ENCODE measurements at places on chromosomes 4 and X.

- no peak for DNase-seq
Observed at GRCh38 chr4:24856586-24856985, 56.3 kb downstream of the CCDC149 start.

DNA sequence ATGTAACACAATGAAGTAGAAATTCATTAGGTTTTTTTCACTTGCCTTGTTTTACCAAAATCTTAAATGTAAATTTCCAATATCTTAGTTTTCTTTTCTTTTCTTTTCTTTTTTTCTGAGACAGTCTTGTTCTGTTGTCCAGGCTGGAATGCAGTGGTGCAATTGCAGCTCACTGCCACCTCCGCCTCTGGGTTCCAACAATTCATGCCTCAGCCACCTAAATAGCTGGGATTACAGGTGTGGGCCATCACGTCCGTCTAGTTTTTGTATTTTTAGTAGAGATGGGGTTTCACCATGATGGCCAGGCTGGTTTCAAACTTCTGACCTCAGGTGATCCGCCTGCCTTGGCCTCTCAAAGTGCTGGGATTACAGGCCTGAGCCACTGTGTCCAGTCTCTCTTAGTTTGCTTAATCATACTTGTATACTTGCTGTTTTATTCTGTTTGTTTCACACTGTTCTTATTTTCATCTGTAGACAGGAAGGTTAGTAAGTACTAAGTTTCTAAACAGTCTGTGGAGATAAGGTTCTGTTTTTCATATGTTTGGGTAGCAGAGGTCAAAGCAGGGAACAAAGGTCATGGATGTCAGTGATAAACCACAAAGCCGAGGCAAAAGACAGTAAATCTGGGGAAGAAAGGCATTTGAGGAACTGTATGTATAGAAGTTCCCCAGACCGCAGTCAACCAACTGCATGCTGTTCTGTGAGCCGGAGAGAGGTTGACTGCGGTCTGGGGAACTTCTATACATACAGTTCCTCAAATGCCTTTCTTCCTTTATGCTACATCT lies 129.1 kb downstream of the CBR4 start:
- no peak for DNase-seq

- no peak for DNase-seq
Observed at GRCh38 chr4:159126716-159127115, 23.8 kb downstream of the RAPGEF2 start.

DNA sequence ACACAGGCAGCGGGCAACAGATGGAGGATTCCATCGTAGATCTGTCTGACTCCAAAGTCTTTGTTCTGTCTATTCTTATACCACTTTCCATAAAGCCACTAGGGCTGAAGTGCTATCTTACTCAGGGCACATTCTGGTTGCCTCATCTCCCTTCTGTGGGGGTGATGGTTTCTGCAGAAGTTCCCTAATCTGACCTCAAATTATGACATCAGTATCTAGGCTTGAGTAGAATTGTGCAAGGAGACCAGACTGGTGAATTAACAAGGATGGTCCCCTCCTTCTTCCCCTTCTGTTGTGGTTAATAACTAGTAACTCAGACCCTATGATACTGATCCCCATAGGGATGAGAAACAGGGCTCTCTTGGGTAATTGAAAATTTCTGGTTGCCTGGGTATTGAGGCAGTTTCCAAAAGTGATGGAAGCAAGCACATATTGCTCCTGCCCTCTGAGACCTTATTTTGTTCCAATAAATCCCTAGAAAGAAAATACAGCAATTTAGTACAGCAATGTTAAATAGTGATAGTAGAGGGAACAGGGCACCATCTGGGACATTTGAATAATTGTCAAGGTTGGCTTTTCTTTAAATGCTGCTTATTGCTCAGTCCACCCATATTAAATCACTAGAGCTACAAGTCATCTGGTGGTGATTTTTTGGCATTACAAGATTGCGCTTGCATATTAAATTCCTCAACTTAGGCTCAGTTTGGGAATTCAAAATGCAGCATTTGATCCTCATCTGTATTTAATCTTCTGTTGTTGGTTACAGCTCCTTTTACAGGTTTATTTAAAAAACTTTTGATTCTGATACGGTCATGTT lies 57.3 kb upstream of the AP1S2 start:
- no peak for DNase-seq

DNA sequence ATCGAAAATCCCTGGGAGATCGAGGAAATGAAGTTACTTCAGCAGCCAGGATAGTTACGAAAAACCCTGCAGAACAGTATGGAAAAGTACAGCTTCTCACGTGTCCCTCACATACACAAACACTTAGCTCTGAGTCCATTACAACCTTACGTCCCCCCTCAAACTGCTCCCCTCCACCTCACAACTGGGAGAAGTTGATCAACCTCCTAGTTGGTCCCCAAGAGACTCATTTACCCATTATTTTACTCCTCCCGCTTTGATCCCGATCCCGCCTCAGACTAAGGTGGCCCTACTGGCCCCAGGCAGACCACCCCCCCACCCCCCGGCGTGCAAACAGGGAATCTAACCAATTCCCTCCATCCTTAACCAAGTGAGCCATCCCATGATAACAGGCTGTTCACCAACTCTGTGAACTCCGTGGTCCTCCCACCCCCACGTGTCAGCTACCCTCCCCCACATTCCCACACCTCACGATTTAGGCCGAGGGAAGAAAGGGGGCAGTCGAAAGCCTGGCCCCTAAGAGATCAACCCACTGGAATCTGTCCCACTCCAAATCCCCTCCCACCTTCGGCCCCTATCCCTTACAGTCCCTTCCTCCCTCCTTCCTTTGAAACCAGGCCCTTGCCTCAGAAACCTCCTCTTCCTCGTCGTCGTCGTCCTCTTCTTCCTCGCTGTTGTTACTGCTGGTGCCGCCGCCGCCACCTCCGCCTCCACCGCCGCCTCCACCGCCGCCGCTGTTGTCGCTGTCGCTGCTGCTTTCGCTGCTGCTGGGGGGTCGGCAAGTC lies 755 bp downstream of the ANKRD17 start:
- DNase-seq, result no peak

GRCh38 chr4:184461711-184462441 lies 12.5 kb downstream of the IRF2 start:
- DNase-seq, result no peak

- no peak for DNase-seq
Observed at GRCh38 chr4:38710053-38710452, 46.1 kb downstream of the KLF3 start.

GRCh38 chr4:78056265-78057129 lies 626 bp upstream of the FRAS1 start:
- no peak for DNase-seq

DNA sequence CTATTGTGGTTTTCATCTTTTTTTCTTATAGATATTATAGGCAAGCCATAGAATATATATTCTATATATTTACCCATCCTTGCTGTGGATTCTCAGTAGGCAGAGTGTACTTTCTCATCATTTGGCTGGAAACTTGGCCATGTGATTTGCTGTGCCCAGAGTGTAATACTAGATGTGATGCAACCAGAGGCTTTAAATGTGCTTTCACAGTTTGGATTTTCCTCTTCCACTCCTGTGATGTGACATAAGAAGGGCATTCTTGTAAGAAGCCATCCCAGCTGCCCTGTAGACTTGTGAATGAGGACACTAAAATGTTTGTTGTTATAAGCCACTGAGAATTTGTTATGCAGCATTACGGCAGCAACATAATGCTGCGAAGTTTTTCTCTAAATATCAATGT lies 10.4 kb upstream of the HPGDS start:
- no peak for DNase-seq

DNA sequence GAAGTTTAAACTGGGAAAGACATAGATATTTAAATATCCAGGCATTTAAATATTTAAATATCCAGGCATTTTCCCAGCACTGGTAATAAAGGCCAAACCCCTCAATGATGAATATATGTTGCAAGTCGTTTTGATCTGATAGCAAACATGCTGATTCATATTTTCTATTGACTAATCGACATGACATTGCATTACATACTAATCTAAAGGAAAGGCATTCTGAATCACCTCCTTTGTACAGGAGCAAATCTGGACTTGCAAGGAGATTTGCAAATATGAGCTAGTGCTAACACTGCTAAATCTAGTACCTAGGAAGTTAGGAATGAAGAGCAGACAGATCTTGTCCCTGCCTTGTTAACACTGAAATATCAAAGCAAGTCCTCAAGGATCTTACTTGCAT lies 207.3 kb downstream of the SLC7A11 start:
- no peak for DNase-seq

DNA sequence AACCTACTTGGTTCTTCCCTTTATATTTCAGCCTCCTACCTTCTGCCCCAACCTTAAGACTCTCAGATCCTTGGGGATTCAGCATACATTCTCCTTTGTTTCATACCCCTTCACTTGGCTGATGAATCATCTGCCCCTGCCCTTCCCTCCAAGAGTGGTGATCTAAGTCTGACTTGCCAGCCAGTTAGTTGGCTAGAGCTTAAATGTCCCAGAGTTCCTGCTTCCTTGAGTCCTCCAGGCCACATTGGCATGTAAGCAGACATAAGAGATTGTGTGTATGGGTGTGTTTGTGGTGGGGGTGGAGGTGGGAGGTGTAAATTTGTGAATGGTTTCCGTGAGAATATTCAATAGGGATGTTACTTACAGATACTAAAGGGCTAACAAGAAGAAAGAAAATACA lies 3.7 kb upstream of the TEX13D start:
- DNase-seq, result no peak

DNA sequence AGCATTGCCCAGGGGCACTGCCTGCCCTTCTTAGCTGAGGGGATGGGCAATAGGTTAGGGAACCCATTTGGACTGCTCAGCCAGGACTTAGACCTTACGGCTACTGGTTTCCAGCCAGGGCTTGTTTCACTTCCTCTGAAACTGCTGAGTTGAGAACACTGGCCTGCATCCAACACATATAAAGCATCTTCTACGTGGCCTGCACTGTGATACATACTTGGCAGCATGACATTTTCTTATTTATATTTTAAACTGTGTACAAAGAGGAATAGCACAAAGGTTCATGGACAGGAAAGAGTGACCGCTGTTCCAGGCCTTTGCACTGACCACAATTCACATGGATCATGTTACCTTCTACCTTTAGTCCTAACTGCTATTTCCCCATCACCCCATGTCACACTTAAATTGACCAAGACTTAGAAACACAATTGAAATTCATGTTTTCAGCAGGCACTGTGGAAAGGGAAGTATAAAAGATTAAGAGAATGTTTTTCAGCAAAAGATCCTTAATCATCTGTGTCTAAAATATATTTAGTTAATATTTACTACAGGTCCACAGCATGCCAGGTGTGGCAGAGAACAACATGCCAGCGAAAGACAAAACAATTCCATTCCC lies 43.7 kb downstream of the NLGN4X start:
- no peak for DNase-seq

- no peak for DNase-seq
Observed at GRCh38 chrX:24025741-24026403, 1.1 kb downstream of the KLHL15 start.

DNA sequence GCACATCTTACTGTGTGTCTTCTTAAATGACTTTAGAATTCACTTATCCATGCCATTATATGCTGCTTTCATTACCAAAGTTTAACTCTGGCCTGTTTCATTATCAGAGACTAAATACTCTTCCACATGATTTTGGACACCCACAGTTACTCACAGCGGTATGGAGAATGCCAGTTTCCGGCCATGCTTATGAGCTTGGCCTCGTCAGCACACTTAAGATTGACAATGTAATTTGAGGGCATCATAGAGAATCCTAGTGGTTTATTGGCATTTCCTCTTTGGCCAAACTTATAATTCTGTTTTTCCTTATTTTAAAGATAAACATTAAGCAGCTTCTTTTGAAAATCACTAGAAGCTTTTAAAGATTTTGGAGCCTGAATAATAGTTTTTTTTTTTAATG lies 104.5 kb downstream of the IRF2 start:
- no peak for DNase-seq

DNA sequence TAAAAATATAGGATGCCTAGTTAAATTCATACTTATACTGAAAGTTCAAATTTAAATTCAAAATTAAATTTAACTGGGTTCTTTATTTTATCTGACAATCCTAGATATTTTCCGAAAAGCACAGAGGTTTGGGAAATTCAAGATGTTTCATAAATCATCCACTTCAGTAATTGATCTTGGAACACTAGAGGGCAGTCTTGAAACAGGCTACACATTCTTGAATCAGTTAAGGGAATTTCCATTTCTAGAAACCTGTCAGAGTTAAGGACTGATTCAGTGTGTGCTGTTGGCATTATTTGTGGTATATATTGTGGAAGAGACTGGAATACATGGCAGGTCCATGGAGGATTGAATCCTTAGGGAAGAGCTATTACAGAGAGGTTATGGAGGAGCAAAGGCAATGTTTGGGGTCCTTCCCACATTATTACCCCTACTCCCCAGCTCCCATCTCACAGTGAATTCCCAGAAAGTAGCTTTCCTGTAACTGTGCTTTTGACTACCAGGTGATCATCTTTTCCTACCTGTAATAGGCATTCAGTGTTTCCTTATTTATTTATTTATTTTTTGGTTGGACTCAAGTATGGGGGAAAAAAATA lies 92.9 kb downstream of the EGF start:
- no peak for DNase-seq

DNA sequence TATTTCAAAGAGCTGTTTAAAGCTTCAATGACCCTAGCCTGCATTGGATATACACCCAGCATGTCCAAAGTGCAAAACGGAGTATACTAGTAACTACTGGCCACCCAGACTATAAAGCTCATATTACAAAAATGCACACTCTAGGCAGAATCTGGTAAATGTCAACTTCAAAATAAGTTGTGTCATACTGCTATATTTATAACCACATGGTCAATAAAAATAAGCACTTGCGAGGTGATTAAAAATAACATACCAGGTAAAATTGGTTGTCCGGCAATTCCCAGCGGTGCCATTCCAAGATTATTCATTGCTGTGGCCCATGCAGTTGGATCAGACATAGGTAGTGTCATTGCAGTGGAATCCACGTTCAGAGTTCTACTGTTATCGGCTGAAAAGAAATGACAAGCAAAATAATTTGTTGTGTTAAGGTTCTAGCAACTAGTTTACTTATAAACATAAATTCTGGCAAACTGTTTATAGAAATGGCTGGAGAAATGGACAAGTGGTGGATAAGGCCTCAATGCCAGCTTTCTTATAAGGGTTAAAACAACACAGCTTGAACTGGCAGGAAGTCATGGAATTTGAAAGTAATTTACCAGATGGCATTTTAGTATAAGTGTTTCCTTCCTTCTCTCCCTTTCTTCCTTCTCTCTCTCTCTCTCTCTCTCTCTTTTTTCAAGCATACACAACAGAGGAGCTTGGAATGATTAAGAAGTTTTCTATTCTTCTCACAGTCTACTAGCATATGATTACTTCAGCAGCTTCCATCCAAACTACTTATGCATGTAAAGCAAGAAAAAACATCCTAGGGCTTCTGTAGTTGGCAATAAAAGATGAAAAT lies 199.9 kb downstream of the ENOX2 start:
- DNase-seq, result no peak
